ENCODE measurements at places on chromosomes 12 and 14. TPM values are rescaled to one million over a fixed set of nuclear protein-coding genes. Genes with fewer than 3 reads are reported as not detected.

TCL1A gene
- total RNA-seq: not detected

KCNC2 gene
- not detected for total RNA-seq

IL22 gene
- not detected for total RNA-seq

SLC4A8 gene
- 2.9 TPM for total RNA-seq

LMNTD1 gene
- total RNA-seq: not detected

NPAS3 gene
- 0.10 TPM for total RNA-seq

JDP2 gene
- 61.9 TPM for total RNA-seq

B4GALNT1 gene
- total RNA-seq: 3.4 TPM

G2E3 gene
- 12.3 TPM for total RNA-seq

ARHGAP9 gene
- 9.8 TPM for total RNA-seq

SENP1 gene
- total RNA-seq: 10.9 TPM

RTN1 gene
- total RNA-seq: 0.29 TPM

All from myocyte (in vitro differentiated cells).